Fibroblast of upper back skin (primary cell): ENCODE measurements at places on chromosomes 2 and 18.
A peak's percentile ranks its signal among the peaks of the same experiment; 100 is the strongest.

DNA sequence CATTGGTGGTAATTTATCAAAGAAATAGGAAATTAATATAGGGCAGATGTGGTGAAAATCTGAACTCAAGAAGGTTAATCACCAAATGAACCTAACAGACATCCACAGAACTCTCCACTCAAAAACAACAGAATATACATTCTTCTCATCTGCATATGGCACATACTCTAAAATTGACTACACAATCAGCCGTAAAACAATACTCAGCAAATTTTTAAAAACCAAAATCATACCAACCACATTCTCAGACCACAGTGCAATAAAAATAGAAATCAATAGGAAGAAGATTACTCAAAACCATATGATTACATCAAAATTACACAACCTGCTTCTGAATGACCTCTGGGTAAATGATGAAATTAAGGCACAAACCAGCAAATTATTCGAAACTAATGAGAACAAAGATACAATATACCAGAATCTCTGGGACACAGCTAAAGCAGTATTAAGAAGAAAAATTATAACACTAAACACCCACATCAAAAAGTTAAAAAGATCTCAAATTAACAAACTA, 31.0 kb downstream of the RBM43 start:
- peak; percentile 25 for DNase-seq

DNA sequence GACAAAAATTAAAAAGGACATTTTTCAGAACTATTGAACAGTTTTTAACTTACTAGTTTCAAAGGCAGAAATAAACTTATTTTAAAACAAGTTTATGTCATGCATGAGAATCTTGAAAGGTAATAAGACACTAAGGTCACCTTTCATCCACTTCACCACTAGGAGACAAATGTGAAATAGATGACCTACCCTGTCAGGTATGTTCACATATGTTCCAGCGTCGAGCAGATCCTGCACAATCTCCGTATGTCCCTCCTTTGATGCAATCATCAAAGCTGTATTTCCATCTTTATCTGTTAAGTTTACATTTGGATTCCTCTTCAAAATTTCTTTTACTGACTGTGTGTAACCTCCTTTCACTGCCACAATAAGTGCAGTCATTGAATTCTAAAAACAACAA, 34.7 kb downstream of the KIDINS220 start:
- DNase-seq, result no peak

GRCh38 chr2:218245214-218245613, 15.6 kb upstream of the GPBAR1 start:
- DNase-seq, result no peak

DNA sequence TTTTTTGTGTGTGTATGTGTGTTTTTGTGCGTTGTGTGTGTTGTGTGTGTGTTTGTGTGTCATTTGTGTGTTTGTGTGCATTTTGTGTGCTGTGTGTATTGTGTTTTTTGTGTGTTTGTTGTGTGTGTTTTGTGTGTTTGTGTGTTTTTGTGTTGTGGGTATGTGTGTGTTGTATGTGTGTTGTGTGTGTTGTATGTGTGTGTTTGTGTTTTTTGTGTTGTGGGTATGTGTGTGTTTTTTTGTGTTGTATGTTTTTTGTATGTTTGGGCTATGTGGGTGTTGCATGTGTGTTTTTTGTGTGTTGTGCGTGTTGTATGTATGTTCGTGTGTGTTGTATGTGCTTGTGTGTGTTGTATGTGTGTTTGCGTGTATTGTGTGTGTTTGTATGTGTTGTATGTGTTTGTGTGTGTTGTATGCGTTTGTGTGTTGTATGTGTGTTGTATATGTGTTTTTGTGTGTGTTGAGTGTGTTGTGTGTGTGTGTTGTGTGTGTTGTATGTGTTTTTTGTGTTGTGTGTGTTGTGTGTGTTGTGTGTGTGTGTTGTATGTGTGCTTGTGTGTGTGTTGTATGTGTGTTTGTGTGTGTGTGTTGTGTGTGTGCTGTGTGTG, 275.3 kb downstream of the HRH4 start:
- no peak for DNase-seq

DNA sequence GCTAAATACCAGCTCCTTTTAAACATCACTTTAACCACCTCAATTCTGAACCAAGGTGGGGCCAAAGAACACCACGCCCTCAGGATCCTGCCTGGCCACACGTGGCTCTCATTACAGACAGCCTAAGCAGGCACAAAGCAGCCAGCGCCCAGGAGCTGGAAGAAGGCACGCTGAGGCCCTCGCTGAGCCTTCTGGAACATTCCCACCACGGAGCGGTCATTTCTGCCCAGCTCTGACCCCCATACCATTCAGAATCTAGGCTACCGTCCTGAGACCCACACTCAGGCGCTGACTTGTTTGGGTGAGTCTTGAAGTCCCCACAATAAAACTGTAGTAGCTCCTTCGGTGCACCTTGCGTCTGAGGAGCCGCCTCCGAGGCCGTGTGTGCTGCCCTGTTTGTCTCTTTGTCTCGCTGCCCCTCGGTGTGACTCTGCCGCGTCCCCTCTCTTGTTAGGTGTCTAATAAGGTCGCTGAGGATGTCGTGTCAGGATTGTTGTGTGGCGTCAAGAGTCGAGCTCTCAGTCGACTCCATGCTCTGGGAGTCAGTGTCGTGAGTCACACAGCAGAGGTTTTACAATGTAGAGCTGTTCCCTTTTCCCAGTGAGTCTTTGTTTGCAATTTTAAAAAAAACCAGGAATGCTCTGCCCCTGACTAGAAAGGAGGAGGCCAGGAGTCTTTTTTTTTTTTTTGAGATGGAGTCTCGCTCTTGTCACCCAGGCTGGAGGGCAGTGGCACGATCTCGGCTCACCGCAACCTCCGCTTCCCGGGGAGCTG, 242.4 kb downstream of the KLHL29 start:
- no peak for DNase-seq
